ENCODE measurements at places on chromosomes 12 and 14.

GRCh38 chr14:77338302-77338701, 17.5 kb downstream of the GSTZ1 start:
- no peak for DNase-seq

DNA sequence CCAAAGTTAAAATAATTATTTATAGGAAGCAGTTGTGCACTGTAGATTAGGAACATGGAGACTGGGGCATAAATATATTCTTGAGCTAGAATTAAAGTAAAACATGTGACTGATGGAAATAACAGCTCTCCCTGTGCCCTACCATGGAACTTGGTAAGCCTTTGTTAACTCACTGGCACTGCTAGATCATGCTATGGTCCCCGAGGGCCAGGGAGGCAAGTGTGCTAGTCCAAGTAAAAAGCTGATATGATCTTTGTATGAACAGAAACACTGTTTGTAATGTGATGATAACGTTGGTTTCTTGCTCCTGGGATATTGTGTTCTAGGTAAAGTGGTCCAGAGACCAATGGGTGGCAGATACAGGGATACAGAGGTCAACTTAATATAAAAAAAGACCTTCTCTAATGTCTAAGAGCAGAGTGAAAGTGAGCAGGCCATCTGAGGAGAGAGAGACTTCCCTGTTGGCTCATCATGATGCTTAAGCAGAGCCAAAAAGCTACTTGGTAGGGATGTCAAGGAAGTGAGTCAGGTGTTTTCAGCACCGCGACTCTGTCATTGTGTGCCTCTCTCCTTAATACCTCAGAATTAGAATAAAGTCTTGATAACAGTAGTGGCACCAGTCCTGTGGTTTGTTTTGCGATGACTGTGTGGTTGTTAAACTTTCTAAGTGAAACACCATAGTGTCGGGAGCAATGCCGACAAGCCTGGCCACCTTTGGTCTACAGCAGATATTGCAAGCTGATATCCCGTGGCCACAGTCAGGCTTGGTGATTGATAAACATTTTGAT, 27.6 kb downstream of the BICD1 start:
- no peak for DNase-seq

DNA sequence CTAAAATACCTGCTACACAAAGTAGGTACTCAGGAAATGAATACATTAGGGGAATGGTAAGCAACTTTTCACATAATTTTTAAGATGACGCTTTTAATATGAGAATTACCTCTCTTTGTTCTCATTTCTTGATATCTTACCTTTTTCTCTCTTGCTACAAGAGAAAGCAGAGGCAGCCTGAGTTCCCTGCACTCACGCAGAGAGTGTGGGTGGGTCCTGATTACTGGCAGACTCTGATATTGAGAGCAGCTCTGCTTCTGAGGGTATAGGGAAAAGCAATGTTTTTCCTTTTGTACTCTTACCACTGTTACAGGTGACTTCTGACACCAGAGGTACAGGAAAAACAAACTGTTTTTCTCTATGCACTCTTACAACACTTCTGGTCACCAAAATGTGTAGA, 420.2 kb upstream of the TMTC1 start:
- DNase-seq: no peak

- DNase-seq: no peak
Observed at GRCh38 chr14:91373591-91374254, 43.9 kb downstream of the CCDC88C start.

- DNase-seq: no peak
Observed at GRCh38 chr12:118098911-118099671, 4.7 kb downstream of the VSIG10 start.

DNA sequence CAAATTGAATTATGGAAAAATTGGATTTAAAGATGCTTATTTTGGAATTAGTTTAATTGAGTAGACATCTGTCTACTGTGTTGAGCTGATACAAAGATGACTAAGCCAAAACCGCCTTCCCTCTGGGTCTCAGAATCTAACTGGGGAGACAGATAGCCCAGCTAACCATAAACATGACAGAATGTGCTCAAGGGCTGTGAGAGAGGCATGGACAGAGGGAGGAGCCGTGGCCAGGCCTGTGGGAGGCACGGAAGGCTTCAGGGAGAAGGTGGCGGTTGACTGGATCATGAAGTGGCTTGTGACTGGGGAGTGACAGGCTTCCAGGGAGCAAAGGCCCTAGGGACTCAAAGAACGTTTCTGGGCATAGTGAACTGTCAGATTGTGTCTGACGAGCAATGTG, 74.6 kb downstream of the DACT1 start:
- DNase-seq: peak; percentile 15

DNA sequence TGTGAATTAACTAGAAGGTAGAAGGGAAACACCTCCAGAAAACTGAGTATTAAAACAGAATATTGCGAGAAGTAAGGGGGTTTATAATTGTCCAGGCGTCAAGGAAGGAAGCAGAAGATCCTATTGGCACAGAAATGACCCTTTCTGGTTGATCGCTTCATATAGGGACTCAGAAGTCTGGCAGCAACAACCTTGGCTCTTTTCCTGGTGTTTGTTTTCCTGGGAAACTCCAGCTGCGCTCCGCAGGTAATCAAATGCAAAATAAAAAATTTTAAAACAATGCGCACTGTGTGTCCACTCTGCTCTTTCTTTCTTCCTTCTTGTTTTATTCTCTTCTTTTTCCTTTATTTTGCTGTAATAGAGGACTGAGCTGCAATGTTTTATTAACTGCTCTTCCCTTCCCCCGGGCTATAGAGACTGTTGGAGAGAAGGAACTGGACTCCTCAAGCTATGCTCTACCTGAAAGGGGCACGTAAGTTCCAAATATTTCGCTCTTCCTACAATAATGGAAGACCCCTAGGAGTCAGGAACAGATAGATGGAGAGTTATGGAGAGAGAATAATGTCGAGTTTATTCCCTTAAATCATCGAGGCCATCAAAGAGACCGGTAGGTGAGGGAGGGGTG, 737 bp downstream of the SPX start:
- no peak for DNase-seq

- no peak for DNase-seq
Observed at GRCh38 chr14:23349156-23349845, 3.4 kb downstream of the SLC22A17 start.

DNA sequence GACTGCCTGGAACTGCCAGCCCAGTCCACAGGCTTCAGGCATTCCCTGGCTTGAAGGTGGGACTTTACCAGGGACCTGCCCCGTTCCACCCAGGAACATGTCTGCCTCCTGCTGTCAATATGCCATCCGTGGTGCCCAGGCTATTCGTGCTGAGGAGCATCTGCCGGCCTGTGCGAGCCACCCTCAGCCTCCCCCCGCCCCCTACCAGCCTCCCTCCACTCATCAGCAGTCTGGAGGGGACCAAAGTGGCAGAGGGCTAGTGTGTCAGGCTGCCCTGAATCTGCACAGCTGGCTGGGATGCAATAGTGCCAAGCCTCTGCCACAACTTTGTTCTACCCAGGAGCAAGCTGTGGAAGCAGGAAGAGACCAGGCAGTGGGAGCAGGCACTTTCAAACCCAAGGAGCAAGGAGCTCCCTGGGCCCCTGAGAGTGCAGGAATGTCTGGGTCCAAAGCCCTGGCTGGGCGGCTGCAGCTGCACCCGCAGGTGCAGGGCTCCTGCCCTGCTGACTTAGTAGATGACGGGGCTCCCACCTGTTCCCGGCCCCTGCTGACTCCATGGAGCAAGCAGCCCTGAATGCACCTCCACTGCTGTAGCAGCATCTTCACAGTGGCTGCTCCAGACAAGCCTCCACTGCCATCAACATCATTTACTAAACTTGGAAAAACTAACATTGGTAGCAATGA, 423.2 kb downstream of the RERGL start:
- DNase-seq: no peak

GRCh38 chr12:1839956-1840951, 19.9 kb downstream of the LRTM2 start:
- no peak for DNase-seq

Measured in upper lobe of left lung (tissue), 6 donors.